ENCODE measurements at places on chromosomes 1 and 21. TPM values are rescaled to one million over a fixed set of nuclear protein-coding genes. Genes with fewer than 3 reads are reported as not detected.
A peak's percentile ranks its signal among the peaks of the same experiment; 100 is the strongest.

GRCh38 chr1:42639116-42639515 is 19.1 kb upstream of the PPIH start:
- no peak for DNase-seq

- peak; percentile 20 for DNase-seq
These were observed 73.9 kb upstream of the VTCN1 start for GRCh38 chr1:117284399-117285215.

DNA sequence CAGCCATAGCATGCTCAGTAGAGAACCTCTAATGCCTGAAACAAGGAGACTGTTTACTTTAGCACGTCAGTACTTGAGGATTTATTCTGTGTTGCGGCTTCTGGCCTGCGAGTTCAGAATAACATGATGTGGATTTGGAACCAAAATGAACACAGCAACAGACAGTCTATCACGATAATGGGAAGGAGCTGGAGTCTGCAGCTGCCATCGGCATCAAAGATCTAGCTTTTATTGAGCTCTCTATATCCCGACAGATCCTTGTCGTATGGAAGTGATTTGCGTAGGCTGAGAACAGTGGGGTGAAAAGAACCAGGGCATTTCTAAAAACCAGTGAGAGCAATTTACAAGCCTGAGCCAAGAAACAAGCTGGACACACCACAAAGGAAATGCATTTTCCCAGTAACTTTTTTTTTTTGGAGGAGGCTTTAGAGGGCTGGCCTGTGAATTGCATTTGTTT is 294.2 kb downstream of the KIF26B start:
- DNase-seq = no peak

DNA sequence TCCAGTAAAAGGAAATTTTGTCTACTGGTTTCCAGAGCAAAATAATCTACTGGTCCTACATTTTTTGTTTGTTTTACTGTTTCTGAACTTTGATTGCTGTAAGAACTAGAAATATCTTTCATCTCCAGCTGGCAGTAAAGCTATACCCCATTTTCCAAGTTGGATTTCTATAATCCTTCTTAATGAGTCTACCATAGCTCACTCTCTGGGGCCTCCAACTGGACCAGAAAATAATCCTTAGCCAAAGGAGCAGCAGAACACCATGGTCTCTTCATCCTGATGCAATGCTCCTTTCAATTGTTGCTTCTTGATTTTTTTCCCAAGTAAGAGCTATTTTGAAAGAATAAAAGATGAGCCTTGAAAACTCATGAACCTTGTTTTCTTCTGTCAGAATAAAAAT is 110.0 kb upstream of the COL11A1 start:
- no peak for DNase-seq

- DNase-seq = no peak
These were observed 99.4 kb downstream of the CAMTA1 start for GRCh38 chr1:6884652-6885153.

- no peak for DNase-seq
These were observed 15.0 kb downstream of the CRNN start for GRCh38 chr1:152398812-152399698.

GRCh38 chr1:65067491-65068201 is 80.4 kb upstream of the AK4 start:
- peak; percentile 82 for DNase-seq

The AQP10 gene
- total RNA-seq = 0.32 TPM

The MPL gene
- not detected for total RNA-seq

The ZSWIM5 gene
- 4.4 TPM for total RNA-seq

The C1orf185 gene
- not detected for total RNA-seq

The FAM78B gene
- 2.6 TPM for total RNA-seq

The UBL4B gene
- not detected for total RNA-seq
